ENCODE measurements at places on chromosomes 2 and 18.

DNA sequence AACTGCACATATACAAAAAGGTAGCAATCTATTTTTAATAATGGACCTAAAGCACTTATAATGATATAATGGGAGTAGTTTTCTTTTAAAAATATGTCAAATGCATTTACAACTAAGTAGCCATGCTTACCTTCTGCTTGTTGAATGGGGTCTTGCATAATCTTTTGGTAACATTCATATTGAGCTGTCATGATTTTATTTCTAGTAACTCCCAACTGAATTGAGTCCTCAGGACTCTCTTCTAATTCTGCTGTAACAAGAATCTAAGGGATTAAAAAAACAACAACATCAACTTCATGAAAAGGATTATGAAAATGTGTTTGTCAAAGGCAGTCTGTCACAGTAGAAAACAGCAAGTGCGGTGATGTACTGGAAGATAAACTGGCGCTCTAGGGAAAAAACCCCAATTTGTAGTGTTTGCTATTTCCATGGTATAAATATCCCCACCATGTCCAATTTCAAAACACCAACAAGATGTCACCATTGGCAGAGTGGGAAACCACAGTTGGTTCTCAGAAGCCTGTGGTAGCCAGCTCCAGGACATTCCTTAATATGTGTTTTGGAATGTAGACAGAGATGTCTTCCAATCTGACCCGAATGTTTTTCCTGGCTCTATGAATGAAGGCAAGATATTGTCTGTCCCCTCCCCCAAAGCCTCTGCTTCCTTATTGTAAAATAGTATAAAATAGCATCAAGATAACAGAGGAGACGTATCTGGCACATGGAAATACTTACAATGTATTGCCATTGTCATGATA, 64.8 kb downstream of the CALCRL start:
- DNase-seq = no peak

GRCh38 chr2:23293063-23293462, 91.9 kb upstream of the KLHL29 start:
- DNase-seq = no peak

GRCh38 chr2:220341014-220341413, 713.6 kb downstream of the SLC4A3 start:
- DNase-seq = no peak

DNA sequence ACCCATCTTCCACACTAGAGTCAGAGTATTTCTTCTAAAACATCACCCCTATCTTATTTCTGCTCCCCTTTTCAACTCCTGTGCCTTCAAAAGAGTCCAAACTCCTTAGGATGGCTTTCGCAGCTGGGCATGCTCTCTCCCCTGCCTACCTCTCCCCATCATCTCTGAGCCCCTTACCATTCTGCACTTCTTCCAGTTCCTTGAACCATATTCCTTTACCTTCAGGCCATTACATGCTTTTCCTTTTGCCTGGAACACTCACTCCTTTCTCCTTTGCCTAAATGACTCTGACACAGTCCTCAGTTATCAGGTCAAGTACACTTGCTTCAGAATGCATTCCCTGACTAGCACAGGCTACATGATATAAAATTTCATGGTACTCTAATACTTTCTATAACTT, 22.4 kb downstream of the APOB start:
- DNase-seq = no peak

GRCh38 chr2:126788652-126789051, 110.0 kb upstream of the TEX51 start:
- no peak for DNase-seq

- DNase-seq = no peak
Observed at GRCh38 chr2:60412620-60413019, 140.8 kb downstream of the BCL11A start.

DNA sequence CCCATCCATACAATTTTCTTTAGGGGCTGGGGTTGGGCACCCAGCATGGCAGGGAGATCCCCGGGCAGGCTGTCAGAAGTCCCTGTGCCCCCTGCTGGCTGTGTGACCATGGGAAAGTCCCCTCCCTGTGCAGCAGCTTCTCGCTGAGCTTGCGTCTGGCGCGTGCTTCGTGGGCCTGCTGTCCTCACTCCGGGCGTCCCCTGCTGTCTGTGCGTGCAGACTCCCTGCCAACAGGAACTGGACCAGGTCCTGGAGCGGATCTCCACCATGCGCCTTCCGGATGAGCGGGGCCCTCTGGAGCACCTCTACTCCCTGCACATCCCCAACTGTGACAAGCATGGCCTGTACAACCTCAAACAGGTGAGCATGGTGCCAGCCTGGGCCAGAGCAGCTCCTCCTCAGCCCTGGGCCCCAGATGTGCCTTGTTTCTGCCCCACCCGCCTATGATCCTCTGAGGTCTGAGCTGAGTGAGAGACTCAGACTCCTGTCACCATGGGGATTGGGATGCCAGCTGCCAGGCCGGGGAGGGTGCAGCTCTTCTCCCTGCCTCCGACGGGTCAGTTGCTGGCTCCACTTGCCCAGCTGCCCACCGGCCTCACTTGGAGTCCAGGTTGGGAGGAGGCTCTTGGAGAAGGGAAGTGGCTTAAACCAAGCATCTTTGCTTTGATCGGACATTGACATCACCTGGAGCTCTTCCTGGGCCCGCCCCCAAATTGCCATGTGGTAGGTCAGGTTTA, 28.6 kb downstream of the IGFBP2 start:
- no peak for DNase-seq

- no peak for DNase-seq
Observed at GRCh38 chr2:19300961-19301360, 57.5 kb downstream of the OSR1 start.

DNA sequence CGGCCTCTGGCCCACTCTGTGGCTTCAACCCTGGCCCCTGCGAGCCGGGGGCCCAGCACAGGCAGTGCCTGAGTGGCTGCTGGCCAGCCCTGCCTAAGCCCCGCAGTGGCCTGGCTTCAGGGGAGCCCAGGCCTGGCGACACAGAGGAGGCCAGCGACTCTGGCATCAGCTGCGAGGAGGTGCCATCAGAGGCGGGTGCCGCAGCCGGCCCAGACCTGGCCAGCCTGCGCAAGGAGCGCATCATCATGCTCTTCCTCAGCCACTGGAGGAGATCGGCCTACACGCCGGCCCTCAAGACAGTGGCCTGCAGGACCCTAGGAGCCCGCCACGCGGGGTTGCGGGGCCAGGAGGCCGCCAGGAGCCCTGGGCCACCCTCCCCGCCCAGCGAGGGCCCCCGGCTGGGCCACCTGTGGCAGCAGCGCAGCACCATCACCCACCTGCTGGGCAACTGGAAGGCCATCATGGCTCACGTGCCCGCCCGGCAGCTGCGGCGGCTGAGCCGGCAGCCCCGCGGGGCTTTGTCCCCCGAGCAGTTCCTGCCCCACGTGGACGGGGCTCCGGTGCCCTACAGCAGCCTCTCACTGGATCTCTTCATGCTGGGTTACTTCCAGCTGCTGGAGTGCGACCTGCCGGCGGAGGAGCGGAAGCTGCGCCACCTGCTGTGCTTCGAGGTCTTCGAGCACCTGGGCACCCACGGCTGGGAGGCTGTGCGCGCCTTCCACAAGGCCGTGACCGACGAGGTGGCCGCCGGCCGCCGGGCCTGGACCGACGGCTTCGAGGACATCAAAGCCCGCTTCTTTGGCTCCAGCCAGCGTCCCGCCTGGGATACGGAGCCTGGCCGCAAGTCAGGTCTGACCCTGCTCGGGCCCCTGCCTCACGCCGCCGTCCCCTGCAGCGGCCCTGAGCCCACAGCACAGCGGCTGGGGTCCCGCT, 7.5 kb upstream of the KLHL30 start:
- DNase-seq = no peak

- DNase-seq = no peak
Observed at GRCh38 chr2:40451918-40452605, at the start of gene SLC8A1. Gene SLC8A1, minus strand, starts transcription at chr2:40452090.

DNA sequence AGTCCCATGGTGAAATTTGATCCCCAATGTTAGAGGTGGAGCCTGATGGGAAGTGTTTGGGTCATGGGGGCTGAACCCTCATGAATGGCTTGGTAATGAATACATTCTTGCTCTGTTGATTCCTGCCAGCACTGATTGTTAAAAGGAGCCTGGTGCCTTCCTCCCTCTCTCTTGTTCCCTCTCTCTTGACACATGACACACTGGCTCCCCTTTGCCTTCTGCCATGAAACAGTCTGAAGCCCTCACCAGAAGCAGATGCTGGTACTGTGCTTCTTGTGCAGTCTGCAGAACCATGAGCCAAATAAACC, 30.6 kb upstream of the EPC2 start:
- DNase-seq = no peak

DNA sequence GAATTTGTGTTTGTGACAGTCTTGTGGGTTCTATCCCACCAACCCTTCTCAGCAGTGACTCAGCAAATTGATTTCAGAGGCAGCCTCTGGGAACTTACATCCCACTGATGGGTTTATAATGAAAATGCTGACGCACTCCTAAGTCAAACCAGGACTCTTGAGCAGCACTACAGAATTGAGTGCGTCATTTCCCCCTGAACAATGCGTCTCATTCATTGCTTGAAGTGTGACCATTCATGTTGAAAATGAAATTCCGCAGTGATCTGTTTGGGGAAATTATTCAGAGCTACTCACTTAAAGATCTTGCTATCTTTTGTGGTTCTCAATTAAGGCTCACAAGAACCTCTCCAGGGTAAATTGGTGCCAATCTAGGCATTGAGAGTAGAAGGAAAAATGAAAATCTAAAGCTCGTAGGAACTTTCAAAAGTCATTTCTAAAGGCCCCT, 417.7 kb upstream of the SLC14A2 start:
- no peak for DNase-seq

GRCh38 chr2:160431441-160431840, 62.2 kb downstream of the RBMS1 start:
- DNase-seq = no peak

- DNase-seq = no peak
Observed at GRCh38 chr2:198359308-198359707, 554.9 kb downstream of the PLCL1 start.

- no peak for DNase-seq
Observed at GRCh38 chr18:45864081-45864480, 38.6 kb downstream of the SIGLEC15 start.

DNA sequence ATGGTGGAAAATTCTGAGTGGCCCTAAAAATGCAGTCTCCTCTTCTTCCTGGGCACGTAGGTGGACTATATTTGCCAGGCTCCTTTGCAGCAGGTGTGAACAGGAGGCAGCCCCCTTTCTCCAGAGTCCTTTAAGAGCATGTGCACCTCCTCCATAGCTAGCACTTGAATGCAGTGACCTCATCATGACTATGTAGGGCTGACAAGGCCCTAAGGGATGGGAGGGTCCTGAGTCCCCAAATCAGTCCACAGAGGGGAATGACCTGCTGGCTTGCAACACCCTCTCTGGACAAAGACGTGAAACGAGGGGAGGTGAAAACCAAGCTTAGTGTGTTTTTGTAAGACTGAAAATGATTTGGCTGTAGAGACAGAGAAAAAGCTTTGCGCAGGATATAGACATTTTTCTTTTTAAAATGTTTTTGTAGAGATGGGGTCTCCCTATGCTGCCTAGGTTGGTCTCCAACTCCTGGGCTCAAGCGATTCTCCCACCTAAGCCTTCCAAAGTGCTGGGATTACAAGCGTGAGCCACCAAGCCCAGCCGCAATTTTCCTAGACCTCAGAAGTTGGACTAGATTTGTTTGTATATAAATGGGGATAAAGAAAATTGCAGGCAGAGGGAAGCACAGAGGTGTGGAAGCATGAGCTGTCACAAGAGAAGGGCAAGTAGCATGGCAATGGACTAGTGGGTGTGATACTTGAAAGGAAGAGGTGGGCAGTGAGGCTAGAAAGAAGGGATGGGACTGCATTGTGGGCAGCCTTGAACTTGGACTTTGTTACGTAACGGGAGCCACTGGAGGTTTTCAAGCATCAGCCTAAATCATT, 28.8 kb downstream of the LONRF2 start:
- no peak for DNase-seq

- DNase-seq = no peak
Observed at GRCh38 chr2:129253461-129253812, 726.0 kb upstream of the RAB6C start.

GRCh38 chr18:46250084-46250811, 146.1 kb downstream of the HAUS1 start:
- DNase-seq = peak; percentile 38

GRCh38 chr2:229856413-229856812, 65.4 kb downstream of the TRIP12 start:
- DNase-seq = no peak

- DNase-seq = no peak
Observed at GRCh38 chr2:127615511-127616166, 30.3 kb upstream of the GPR17 start.

GRCh38 chr2:20984408-20984807, 59.5 kb downstream of the APOB start:
- no peak for DNase-seq
